ENCODE measurements at places on chromosomes 5 and 9. TPM values are rescaled to one million over a fixed set of nuclear protein-coding genes. Genes with fewer than 3 reads are reported as not detected.
A peak's percentile ranks its signal among the peaks of the same experiment; 100 is the strongest.

The PCDHB2 gene
- 3.4 TPM for total RNA-seq

The CCL28 gene
- total RNA-seq = 1.4 TPM

The PITX1 gene
- 50.1 TPM for total RNA-seq

The SPZ1 gene
- not detected for total RNA-seq

The SOHLH1 gene
- total RNA-seq = not detected

The AGPAT2 gene
- 9.8 TPM for total RNA-seq

The OMD gene
- total RNA-seq = 20.5 TPM

The TAF11L10 gene
- total RNA-seq = not detected

The PCDHGB1 gene
- 5.7 TPM for total RNA-seq

The LRRTM2 gene
- total RNA-seq = 3.3 TPM

GRCh38 chr5:145062280-145063062 is 772.7 kb downstream of the PRELID2 start:
- DNase-seq = no peak

GRCh38 chr9:123318202-123318601 is 37.8 kb upstream of the CRB2 start:
- no peak for DNase-seq

DNA sequence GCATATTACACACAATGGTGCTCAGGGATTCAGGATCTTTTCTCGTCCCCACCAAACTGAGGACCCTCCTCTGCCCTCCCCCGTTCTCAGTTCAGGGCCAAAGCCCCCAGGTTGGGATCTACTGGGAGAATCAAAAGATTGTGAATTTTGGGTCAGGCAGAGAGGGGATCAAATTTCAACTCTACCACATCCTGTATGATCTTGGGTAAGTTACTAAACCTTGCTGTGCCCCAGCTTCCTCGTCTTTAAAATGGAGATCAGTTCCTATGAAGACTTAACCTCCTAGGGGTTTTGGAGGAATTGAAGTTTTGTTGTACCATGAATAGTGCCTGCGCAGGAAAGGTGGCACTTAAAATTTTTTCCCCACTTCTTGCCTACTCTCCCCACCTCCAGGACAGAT is 62.4 kb downstream of the RAI14 start:
- no peak for DNase-seq

DNA sequence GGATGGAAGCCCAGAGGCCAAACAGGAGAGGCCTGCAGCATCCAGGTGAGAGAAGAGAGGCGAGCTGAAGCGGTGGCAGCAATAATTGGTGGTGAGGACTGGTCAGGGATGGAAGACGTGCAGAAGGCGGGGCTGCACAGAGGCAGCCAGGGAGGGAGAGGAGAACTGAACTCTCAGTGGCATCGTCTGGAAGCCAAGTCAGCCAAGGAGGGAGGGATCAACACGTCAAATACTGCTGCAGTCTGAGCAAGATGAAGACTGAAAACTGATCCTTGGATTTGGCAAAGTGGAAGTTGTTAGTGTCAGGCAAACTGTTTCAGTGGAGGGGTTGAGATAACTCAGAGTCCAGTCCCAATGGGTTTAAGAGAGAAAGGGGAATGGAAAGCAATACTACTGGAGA is 145.4 kb downstream of the CDK5RAP2 start:
- DNase-seq = peak; percentile 53

DNA sequence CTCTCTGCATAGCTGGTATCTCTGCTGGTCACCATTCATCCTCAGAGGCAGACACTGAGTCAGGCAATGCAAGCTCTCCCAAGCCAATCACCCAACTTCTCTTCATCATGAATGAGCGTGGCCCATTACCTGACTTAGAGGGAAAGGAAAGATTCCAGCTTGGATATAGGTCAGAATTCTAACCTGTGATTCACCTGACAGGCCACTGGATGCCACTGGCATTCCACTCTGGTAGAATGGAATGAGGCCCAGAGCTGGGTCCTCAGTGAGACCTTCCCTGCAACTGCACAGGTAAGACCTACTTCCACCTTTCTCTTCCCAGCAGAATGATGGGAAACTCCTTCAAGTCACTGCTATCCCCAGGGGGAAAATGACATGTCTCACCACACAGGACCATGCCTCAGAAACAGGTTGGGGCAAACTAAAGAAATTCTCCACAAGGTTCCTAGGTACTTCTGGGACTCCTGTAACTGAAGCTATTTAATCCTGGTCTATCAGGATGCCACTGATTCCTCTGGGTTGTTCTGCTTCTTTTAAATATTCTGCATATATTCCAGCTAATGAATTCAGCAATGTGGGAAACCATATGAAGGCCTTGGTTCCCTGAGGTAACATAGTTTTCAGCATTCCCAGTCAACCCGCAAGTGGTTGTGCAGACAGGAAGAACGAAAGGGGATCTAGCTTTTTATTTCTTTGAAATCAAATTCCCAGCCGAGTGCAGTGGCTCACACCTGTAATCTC is 62.0 kb downstream of the SUSD1 start:
- DNase-seq = no peak

DNA sequence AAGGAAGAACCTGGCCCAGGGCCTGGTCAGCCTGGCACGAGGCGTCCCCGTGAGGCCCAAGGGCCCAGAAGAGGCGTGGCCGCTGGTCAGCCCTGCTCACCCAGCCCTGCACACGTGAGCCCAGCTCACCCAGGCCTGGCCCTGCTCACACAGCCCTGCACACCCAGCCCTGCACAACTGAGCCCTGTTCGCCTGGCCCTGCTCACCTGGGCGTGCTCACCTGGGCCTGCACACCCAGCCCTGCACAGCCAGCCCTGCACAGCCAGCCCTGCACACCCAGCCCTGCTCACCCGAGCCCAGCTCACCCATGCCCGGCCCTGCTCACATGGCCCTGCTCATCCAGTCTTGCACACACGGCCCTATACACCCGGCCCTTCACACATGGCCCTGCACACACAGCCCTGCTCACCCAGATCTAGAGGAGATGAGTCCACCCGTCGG is 2.1 kb downstream of the ZDHHC11 start:
- no peak for DNase-seq

DNA sequence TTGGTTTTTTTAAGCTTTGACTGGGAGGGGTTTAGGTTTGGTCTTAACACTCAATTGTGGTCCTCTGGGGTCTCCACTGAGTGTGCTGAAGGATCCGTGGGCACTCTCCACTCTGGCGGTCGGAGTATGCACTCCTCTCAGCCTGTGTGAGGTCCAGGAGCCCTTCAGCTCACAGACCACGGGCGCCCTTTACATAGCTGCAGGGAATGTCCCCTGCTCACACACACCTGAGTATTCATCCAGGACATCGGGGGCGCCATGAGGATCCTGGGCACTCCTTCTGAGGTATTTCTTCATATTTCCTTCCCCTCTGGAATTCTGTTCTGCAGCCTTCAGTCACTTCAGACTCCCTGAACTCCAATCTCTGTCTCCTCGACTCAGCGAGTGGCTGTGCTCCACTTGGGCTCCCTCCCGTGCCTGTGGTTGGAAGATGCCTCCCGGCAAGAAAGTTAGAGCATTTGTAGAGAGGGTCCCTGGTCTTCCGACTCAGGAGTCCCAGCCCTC is 12.5 kb downstream of the TRIP13 start:
- no peak for DNase-seq

DNA sequence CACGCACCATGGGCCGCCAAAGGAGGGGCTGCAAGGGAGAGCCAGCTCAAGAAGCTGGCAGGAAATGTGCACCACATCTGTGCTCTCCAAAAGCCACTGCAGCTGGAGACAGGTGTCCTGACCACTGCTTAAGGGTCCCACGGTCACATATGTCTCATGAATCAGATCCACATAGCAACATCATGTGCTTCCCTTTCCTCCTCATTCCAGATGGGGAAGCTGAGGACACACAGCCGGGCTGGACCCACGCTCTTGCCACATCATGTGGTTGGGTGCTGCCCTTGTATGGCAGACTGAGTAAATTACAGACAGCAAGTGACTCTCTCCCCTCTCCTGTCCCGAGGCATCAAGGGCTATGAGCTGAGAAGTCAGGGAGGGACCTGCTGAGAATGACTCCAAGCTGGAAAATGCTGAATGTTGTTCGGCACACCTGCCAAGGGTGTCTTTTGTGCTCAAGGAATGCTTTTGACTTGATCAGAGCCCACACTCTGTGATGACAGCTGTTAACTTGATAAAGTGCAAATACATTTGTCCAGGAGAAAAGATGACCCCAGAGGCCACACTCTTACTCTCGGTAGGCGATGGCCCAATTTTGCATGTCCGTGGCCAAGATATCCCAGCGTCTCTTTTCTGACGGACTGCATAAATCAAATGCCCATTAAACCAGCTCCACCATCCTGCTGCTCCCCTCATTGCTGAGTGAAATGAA is 58.2 kb downstream of the NSUN2 start:
- no peak for DNase-seq

DNA sequence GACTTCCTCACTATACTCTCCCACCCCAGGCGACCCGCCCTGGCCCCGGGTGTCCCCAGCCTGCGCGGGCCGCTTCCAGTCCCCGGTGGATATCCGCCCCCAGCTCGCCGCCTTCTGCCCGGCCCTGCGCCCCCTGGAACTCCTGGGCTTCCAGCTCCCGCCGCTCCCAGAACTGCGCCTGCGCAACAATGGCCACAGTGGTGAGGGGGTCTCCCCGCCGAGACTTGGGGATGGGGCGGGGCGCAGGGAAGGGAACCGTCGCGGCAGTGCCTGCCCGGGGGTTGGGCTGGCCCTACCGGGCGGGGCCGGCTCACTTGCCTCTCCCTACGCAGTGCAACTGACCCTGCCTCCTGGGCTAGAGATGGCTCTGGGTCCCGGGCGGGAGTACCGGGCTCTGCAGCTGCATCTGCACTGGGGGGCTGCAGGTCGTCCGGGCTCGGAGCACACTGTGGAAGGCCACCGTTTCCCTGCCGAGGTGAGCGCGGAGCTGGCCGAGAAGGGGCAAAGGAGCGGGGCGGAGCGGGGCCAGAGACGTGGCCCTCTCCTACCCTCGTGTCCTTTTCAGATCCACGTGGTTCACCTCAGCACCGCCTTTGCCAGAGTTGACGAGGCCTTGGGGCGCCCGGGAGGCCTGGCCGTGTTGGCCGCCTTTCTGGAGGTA is 2.1 kb downstream of the CA9 start:
- peak; percentile 60 for DNase-seq

DNA sequence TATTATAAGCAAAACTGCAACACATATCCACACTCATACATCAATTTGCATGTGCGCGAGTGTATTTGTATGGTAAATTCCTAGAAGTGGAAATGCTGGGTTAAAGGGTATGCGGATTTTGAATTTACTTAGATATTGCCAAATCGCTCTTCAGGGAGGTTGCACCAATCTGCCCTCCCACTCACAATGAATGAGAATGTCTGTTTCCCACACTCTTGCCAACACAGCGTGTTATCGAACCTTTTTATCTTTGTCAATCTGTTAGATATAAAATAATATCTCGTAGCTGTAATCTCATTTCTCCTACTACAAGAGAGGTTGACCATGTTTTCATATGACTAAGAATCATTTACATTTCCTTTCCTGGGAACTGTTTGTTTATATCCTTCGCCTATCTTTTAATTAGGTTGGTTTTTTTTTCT is 35.7 kb downstream of the LHX2 start:
- DNase-seq = no peak

DNA sequence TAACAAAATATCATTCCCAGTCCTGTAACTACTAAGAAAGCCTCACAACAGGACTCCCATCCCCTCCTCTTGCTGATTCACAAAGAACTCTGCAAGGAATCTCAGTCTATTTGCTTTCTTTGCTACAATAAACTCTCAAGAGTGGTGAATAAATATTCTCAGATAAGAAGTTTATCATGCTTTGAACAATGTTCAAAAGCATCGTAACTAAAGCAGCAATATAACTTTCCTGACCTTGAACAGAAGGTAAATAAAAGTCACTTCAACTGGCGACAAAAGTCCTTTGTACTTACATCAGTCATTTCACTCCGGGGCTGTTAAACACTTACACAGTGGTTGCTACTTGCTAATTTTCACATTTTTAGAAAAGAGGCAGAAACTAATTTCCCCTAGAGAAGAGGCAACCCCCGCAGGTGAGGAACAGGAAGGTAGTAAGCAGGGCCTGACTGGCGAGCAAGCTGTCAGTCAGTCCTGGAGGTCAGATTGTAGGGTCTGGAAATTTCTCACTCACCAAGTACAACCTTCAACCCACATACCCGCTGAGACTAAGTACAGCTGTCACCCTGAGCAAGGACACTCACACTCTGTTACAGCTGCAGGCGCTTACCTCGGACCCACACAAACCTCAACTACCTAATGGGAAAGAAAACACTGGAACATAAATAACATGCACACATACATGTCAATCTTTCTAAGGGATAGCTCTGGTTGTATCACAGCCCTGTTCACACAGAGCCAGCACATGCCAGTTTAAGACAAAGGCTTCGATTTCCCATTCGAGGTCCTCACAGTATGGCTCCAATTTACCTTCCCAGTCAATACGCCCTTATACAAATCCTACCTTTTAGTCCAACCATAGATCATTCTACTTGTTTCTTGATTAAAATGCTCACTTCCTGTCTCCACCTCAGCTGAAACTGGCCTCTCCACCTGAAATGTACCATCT is 104.6 kb upstream of the RETREG1 start:
- no peak for DNase-seq

Measured in urinary bladder (tissue), 4 donors.